ENCODE measurements at places on chromosomes 11 and 22. TPM values are rescaled to one million over a fixed set of nuclear protein-coding genes. Genes with fewer than 3 reads are reported as not detected.

MIAT gene
- 0.66 TPM for total RNA-seq

BATF2 gene
- 1.7 TPM for total RNA-seq

SULT4A1 gene
- total RNA-seq: not detected

P4HA3 gene
- not detected for total RNA-seq

- H3K36me3 ChIP-seq: peaks cover 17% of the 10 kb centered on the region
- H3K4me3 ChIP-seq: no peak overlapping the region
- peaks cover 42% of the 10 kb centered on the region for H3K4me1 ChIP-seq
- DNase-seq: no peak
- no peaks in the 10 kb centered on the region for H3K27me3 ChIP-seq
Measured at GRCh38 chr22:31094021-31094551, 13.0 kb downstream of the SMTN start.

DNA sequence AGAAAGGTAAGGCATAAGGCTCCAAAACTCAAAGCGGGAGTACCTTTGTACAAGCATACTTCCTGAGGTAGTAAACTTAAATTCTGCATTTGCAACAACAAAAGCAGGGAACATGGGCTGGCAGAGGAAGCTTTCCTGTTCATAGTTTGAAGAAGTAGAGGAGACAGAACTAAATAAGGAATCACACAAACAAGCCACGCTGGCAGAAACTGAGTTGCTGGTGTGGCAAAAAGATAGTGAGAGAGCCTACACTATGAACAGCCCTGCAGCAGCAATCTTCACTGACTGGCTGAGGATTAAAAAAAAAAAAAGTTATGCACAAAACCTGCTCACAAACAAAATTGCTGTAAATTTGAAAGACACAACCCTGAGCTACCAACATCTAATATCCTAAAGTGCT is 46.5 kb downstream of the FCHSD2 start:
- H3K27ac ChIP-seq: peak overlapping the region; percentile 25
- H3K4me1 ChIP-seq: peaks cover 26% of the 10 kb centered on the region
- H3K27me3 ChIP-seq: no peaks in the 10 kb centered on the region
- no peaks in the 10 kb centered on the region for H3K36me3 ChIP-seq
- DNase-seq: no peak

DNA sequence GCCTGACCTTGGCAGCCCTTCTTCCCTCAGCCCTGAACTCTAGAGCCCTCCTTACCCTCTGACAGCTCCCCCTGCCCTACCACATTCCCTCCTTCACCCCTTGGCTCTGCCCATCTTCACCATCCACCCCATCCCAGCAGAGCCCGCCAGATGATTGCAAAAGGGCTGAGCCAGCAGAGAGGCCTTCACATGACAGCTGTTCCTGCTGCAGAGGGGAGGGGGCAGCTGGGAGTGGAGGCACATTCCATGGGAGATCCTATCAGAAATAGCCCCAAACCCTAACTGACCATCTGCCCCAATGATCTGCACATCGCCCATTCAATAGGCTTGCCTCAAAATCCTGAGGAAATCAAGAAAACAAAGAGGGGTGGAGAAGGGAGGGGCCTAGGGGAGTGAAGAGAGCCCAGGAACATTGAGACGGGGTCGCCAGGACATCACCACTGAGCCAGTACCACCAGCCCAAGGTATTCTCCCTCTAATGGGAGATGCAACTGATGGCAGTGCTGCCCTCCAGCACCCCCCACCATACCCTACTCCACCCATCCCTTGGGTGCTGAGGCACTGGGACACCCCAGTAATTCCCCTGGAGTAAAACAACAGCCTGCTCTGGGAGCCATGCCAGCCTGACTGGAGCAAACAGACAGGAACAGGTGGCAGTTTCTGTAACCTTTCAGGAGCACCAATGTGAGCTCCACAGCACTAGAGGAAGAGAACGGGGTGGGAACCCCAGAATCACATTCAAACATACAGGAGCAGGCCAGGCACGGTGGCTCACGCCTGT is 8.0 kb upstream of the AHNAK start:
- H3K4me1 ChIP-seq: peaks cover 80% of the 10 kb centered on the region
- no peak overlapping the region for H3K4me3 ChIP-seq
- peak; percentile 43 for DNase-seq
- peak overlapping the region; percentile 98 for H3K27ac ChIP-seq
- H3K27me3 ChIP-seq: no peaks in the 10 kb centered on the region
- peaks cover 18% of the 10 kb centered on the region for H3K36me3 ChIP-seq

DNA sequence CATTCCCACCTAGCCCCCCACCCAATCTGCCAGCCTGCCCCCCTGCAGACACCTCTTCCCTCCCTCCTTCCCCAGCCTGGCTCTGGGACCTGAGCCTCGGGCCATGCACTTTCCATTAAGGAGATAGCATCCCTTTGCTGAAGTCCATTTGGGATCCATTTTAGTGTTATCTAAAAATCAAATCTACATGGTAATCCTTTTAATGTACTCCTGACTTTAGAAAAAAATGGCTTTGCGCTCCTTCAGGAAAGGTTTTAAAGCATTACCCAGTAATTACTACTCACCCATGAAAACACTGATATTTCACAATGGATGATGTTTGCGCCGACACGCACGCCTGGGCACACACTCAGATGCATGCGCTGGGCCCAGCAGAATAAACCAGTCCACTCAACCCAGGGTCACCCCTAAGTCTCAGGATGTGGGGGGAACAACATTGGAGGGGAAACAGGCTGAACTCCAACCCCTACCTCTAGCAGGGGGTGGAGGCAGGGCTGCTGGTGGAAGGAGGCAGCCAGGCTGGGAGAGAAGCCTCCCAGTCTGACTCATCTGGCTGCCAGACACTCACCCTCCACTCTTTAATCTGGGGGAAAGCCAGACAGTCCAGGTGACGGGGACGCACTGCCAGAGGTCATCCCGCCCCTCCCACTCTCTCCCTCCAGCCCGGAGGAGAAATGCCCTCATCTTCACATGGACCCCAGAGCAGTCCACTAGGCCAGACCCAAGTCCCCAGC is 29.8 kb downstream of the LMO1 start:
- no peaks in the 10 kb centered on the region for H3K36me3 ChIP-seq
- H3K27me3 ChIP-seq: no peaks in the 10 kb centered on the region
- DNase-seq: no peak
- H3K27ac ChIP-seq: no peak overlapping the region

- no peaks in the 10 kb centered on the region for H3K36me3 ChIP-seq
- no peaks in the 10 kb centered on the region for H3K27me3 ChIP-seq
Measured at GRCh38 chr11:105229761-105230160, 90.2 kb upstream of the CARD18 start.

DNA sequence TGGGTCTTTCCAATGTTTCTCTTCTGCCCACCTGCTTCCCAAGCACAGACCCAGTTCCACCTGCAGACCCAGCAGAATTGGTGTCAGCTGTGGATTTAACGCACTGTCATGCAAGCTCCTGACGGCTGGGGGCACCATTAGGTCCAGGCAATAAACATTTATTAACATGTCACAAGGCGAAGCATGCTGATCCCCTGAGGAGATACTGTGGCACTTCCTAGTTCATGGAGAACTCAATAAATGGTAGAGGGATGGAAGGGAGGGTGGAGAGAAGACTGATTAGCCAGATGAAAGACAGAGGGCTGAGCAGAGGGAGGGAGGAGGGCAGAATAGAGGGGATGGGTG is 68.3 kb upstream of the TSPAN18 start:
- no peaks in the 10 kb centered on the region for H3K4me1 ChIP-seq
- DNase-seq: no peak
- H3K27me3 ChIP-seq: no peaks in the 10 kb centered on the region
- no peaks in the 10 kb centered on the region for H3K36me3 ChIP-seq
- H3K4me3 ChIP-seq: no peak overlapping the region

- no peaks in the 10 kb centered on the region for H3K36me3 ChIP-seq
- H3K4me1 ChIP-seq: no peaks in the 10 kb centered on the region
- no peak overlapping the region for H3K27ac ChIP-seq
- no peaks in the 10 kb centered on the region for H3K27me3 ChIP-seq
- DNase-seq: no peak
- no peak overlapping the region for H3K4me3 ChIP-seq
Measured at GRCh38 chr22:39182478-39183030, 30.1 kb upstream of the CBX7 start.

DNA sequence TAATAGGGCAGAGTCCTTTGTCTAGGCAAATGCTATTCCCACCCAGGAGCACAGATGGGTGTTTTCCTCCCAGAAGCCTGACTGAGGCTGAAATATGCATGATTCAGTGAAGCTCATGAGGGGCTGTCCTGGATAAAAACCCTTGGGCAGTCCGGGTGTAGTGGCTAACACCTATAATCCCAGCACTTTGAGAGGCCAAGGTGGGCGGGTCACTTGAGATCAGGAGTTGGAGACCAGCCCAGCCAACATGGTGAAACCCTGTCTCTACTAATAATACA is 48.6 kb upstream of the LMO2 start:
- no peak overlapping the region for H3K27ac ChIP-seq
- no peak for DNase-seq
- no peak overlapping the region for H3K4me3 ChIP-seq
- H3K27me3 ChIP-seq: no peaks in the 10 kb centered on the region
- H3K4me1 ChIP-seq: no peaks in the 10 kb centered on the region
- no peaks in the 10 kb centered on the region for H3K36me3 ChIP-seq

- DNase-seq: no peak
- H3K4me3 ChIP-seq: no peak overlapping the region
- no peaks in the 10 kb centered on the region for H3K27me3 ChIP-seq
- H3K27ac ChIP-seq: no peak overlapping the region
Measured at GRCh38 chr22:37235897-37236607, 8.0 kb downstream of the RAC2 start.

DNA sequence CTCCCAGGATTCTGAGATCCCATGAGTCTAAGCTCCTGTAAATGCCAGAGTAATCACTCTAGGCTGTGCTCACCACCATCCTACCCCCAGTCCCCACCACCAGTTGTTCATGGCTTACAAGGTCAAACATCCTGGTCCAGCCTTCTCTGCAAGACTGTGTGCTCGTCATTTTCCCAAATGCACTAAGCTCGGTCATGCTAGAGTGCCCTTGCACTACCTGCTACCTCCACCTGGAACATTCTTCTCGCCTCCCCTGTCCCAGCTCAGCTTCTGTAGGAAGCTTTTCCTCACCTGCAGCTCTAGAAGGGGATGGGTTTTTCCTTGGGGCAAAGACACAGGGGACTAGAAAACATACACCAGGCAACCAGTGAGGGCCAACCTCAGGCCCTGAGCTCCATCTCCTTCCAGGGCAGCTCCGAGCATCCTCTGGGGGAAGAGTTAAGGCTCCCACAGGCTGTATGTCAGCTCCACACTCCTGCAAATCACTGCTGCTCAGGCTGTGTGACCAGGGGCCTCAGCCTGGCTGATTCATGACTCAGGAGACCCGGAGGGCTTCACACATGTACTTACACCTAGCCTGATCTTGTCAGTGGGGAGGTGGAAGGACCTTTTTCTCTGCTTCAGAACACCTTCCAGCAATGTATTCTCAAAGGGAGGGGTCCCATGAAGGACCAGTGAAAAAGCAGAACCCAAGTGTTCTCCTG is 37.2 kb upstream of the CSNK2A3 start:
- H3K4me1 ChIP-seq: no peaks in the 10 kb centered on the region
- H3K27ac ChIP-seq: no peak overlapping the region
- H3K27me3 ChIP-seq: no peaks in the 10 kb centered on the region
- no peaks in the 10 kb centered on the region for H3K36me3 ChIP-seq
- no peak for DNase-seq

DNA sequence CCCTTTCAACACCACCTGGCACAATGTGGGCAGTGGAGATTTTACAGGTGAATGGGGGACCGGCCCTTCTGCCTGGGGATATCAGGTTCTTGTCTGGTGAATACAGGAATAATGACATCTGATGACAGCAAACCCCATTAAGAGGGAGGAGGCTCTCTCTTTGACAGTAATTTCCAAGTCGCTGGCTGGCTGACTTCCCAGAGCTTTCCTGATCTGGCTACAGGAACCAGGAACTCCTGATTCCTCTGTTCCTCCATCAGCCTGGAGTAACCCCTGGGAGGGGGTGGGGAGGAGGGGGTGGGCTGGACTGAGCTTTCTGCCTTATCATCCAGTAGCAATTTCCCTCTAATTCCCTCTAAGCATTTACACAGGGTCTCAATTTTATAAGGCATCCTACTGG is 3.7 kb upstream of the MIEF1 start:
- H3K4me3 ChIP-seq: no peak overlapping the region
- no peaks in the 10 kb centered on the region for H3K4me1 ChIP-seq
- H3K27ac ChIP-seq: peak overlapping the region; percentile 32
- H3K27me3 ChIP-seq: no peaks in the 10 kb centered on the region
- H3K36me3 ChIP-seq: no peaks in the 10 kb centered on the region

DNA sequence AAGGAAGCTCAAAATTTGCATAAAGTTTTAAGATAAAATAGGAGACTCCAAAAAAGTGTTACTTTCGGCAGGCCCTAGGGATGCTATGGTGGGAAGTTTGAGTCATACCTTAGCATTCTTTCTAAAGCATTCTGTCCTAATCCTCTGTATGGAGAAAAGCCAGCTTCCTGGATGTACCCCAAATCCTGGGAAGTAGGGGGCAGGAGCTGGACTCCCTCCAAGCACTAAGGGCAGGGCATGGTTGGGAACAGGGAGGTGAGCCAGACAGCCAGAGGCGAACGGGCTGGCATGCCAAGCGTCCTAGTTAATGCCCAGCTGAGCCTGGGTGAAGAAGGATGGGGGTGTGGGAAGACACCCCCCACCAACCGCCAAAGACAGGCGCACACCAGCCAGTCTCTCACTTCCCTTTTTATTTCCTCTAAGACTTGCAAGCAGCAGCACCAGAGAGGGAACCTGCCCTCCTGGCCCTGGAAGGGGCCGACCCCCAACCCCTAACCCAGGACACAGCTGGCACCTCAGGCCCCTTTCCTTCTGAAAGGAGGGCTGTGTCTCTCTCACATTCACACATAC is 23.9 kb downstream of the RTN4RL2 start:
- H3K27ac ChIP-seq: no peak overlapping the region
- no peaks in the 10 kb centered on the region for H3K27me3 ChIP-seq
- no peaks in the 10 kb centered on the region for H3K36me3 ChIP-seq
- peaks cover 10% of the 10 kb centered on the region for H3K4me1 ChIP-seq
- DNase-seq: no peak

GRCh38 chr11:102205805-102206204 is 95.6 kb downstream of the YAP1 start:
- H3K4me3 ChIP-seq: no peak overlapping the region
- H3K27ac ChIP-seq: no peak overlapping the region
- no peak for DNase-seq

DNA sequence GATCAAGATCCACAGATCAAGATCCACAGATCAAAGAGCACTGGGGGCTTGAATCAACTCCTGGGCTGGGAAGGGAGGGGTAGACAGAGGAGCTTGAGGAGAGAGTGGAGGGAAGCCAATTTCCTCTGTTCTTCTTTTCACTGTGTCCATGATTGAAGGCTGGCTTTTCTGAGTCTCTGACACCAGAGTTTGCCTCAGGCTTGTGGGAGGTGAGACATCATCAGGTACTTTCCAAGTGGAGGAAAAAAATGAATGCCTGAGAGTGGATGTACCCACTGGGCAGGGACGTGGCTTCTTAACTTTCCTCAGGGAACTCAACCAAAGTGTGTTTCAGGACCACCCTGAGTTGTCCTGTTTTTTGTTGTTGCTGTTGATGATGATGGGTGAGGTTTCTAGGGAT is 11.0 kb upstream of the HEPHL1 start:
- no peaks in the 10 kb centered on the region for H3K4me1 ChIP-seq
- H3K27ac ChIP-seq: no peak overlapping the region
- H3K36me3 ChIP-seq: no peaks in the 10 kb centered on the region
- H3K27me3 ChIP-seq: no peaks in the 10 kb centered on the region
- H3K4me3 ChIP-seq: no peak overlapping the region
